ENCODE measurements at places on chromosomes 5 and 9.

GRCh38 chr5:118407958-118408357, 580.4 kb downstream of the DTWD2 start:
- no peak for DNase-seq

DNA sequence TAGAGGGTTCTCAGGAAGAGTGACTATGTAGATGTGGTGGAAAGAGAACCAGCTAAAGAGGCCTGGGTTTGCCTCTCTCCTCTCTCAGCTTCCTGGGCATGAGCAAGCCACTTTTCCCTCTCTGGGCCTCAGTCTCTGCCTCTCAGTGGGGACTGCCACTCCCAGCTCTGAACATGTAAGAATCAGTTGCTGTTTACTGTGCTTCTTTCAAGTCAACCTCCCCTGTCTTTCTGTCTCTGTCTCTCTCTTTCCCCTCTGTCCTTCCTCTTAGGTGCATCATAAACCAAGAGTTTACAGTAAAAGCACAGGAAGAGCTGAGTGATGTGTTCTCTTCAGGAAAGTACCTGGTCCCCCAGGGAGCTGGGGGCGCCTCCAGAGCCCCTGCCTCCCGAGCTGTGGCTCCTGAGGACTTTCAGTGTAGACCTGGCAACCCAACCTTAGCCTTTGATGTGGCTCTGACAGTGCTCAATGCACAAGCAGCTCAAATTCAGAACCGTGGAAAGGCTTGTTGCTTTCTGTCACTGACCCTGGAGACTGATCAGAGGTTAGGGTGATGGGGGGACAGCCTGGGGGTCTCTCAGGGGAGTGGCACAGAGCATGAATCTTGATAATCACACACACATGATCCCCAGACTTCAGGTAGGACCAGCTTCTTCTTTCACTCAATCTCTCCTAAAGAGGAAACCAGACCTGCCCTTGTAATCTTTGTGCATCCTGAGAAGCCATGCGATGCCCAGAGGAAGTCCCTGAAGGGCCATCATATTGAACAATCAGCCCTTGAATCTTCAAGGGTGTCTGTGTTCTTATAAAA, 59.4 kb upstream of the TNFSF8 start:
- no peak for DNase-seq

GRCh38 chr5:102668220-102668932, 86.7 kb upstream of the PAM start:
- no peak for DNase-seq

DNA sequence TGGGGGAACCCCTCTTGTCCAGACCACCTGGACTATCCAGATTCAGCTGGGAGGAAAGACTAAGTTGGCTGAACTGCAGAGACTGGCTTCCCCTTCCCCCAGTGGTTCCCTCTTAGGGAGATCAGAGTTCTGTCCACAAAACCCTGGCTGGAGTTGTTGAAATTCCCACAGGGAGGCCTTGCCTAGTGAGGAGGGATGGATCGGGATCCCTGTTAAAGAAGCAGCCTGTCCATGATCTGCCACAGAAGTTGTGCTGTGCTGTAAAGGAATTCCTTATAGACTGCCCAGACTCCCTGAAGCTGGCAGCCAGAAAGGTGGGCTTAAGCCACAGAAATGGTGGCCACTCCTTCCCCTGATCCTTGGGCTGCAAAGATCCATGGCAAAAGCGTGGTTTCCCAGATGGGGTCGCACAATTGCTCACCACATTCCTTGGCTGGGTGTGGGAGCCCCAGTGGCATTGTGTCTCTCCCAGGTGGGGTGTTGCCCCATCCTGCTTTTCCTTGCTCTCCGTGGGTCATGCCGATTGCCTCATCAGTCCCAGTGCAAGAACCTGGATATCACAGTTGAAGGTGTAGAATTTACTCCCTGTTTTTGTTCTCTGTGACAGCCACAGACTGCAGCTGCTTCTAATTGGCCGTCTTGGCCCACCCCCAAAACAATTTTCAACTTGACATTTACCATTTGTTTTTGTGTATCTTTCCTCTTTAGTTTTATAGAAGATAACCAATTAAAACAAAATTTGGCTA, 342.4 kb downstream of the FGF10 start:
- DNase-seq: no peak

All from retina (tissue), 1 donor.